ENCODE measurements at places on chromosomes 2 and 18. TPM values are rescaled to one million over a fixed set of nuclear protein-coding genes. Genes with fewer than 3 reads are reported as not detected.
A peak's percentile ranks its signal among the peaks of the same experiment; 100 is the strongest.

IL1RL1 gene
- not detected for total RNA-seq

LHCGR gene
- total RNA-seq, result not detected

- H3K27me3 ChIP-seq, result no peaks in the 10 kb centered on the region
- H3K27ac ChIP-seq, result no peak overlapping the region
- H3K4me1 ChIP-seq, result peaks cover 14% of the 10 kb centered on the region
- no peak overlapping the region for H3K4me3 ChIP-seq
- no peaks in the 10 kb centered on the region for H3K36me3 ChIP-seq
- DNase-seq, result peak; percentile 75
These were observed 379.0 kb downstream of the SETBP1 start for GRCh38 chr18:45059695-45060094.

GRCh38 chr2:181152226-181152625, 171.8 kb downstream of the UBE2E3 start:
- H3K27me3 ChIP-seq, result no peaks in the 10 kb centered on the region
- no peaks in the 10 kb centered on the region for H3K36me3 ChIP-seq
- no peak overlapping the region for H3K4me3 ChIP-seq
- no peak overlapping the region for H3K27ac ChIP-seq
- no peaks in the 10 kb centered on the region for H3K4me1 ChIP-seq

GRCh38 chr2:109468893-109469292, 144.9 kb downstream of the SEPTIN10 start:
- peaks cover 57% of the 10 kb centered on the region for H3K4me1 ChIP-seq
- no peak overlapping the region for H3K4me3 ChIP-seq
- no peaks in the 10 kb centered on the region for H3K36me3 ChIP-seq
- H3K27ac ChIP-seq, result no peak overlapping the region

- H3K36me3 ChIP-seq, result no peaks in the 10 kb centered on the region
- H3K27ac ChIP-seq, result no peak overlapping the region
- DNase-seq, result no peak
- H3K4me1 ChIP-seq, result no peaks in the 10 kb centered on the region
- H3K27me3 ChIP-seq, result peaks cover 3% of the 10 kb centered on the region
- no peak overlapping the region for H3K4me3 ChIP-seq
These were observed 470.3 kb upstream of the HNRNPA3 start for GRCh38 chr2:176742271-176742670.

DNA sequence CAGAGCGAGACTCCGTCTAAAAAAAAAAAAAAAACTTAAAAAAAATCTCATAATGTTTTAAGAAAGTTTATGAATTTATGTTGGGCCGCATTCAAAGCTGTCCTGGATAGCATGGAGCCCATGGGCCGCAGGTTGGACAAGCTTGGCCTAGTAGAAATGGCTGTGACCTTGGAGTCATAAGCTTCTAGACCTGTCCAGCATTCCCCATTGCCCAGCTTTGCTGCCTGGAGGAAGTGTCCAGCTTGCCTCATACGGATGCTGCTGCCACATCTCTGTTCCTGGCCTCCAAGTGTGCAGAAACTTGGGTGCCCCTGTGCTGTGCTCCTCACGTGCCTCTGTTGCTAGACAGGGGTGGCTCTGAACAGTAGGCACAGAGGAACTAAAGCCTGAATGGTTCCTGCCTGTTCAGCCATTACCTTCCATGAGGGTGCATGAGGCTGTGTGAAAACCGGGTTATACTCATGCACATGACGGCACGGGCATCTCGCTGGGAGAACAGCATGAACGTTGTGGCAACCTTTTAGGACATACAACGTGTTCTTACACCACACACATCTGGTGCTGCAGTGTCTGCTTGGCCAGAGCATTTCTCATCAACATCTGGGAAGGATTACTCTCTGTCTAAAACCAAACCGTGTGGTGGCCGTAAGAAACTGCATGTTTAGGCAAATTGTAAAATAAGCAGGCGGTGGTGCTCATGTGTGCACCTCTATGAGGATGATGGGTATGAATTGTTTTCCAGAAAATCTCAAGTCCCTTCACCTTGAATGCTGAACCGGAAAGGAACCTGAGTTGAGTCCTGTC, 38.2 kb downstream of the FHOD3 start:
- H3K27ac ChIP-seq, result no peak overlapping the region
- no peaks in the 10 kb centered on the region for H3K27me3 ChIP-seq
- H3K4me1 ChIP-seq, result peaks cover 45% of the 10 kb centered on the region

GRCh38 chr2:180222644-180223043, 215.5 kb upstream of the CWC22 start:
- no peak overlapping the region for H3K4me3 ChIP-seq
- peak; percentile 24 for DNase-seq
- no peak overlapping the region for H3K27ac ChIP-seq
- no peaks in the 10 kb centered on the region for H3K27me3 ChIP-seq
- H3K36me3 ChIP-seq, result peaks cover 7% of the 10 kb centered on the region
- peaks cover 6% of the 10 kb centered on the region for H3K4me1 ChIP-seq

DNA sequence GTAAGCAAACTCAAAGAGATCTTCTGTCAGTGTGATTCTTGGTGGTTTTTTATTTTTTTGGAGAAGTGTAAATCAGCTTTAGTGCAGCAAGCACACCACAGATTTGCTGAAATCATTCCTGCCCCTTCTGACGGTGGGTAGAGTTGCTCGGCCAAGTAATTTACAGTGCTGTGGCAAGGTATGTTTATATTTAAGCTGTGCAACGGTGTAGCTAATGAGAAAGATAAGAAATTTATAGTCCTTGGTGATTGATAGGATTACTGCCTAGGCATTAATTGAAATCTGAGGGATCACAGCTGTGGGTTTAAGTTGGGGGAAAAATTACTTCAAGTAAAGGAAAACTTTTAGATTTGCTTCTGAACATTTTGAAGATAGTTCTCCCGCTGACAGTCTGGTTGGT, 286.6 kb downstream of the AGAP1 start:
- H3K27me3 ChIP-seq, result no peaks in the 10 kb centered on the region
- H3K36me3 ChIP-seq, result no peaks in the 10 kb centered on the region
- H3K4me3 ChIP-seq, result no peak overlapping the region
- no peak overlapping the region for H3K27ac ChIP-seq
- H3K4me1 ChIP-seq, result no peaks in the 10 kb centered on the region
- no peak for DNase-seq

DNA sequence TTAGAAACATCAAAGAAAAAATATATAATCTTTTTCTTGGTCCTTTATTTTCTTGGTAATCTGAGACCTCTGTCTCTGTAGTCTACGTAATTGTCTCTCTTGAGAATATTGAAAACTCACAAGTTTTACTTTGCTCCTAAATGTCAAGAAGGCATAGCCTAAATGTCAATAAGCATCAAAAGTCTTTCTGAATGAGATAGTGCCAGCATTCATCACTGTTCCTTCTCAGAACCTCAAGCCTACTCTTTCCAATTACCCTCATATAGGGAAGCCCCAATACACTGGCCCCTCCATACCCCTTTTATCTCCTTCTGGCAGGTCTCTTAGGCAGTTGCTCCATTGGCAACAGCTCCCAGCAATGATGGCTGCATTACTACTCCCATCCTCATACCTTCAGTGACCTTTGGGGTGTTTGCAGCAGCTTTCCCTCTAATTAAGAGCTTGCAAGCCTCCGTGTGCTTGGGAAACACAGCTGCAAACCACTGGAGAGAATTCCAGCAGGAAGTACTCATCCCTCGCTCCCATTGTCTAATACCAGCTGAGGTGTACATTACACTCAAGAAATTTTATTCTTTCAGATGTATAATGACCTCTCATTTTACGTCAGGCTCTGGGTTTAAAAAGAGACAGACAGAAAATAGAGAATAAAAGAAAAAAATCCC, 95.8 kb downstream of the KYNU start:
- no peak for DNase-seq
- H3K36me3 ChIP-seq, result no peaks in the 10 kb centered on the region
- no peak overlapping the region for H3K27ac ChIP-seq

Measured in HFFc6 (cell line).